ENCODE measurements at places on chromosomes 1 and 21.

GRCh38 chr1:209402697-209403096, 180.8 kb upstream of the CAMK1G start:
- no peak for DNase-seq

GRCh38 chr1:184161071-184161698, 109.7 kb downstream of the TSEN15 start:
- DNase-seq = no peak

DNA sequence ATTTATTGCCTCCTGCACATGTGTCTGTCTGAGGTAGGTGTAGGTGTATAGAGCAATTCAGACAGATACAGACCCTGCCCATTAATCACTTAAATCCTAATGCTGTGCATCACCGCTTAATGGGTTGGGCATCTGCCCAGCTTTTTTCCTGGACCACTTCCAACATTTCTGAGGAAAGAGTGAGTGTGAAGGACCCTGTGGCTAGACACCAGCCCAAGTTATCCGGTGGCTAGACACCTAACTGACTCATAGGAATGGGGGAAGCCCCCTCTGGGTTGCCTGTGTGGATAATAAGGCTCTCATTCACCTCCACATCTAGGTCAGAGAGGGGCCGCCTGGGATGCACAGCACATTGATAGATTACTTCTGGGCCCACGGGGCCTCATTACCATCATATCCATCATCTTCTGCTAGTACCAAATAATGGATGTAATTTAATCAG, 121.1 kb upstream of the RAVER2 start:
- DNase-seq = peak; percentile 45

DNA sequence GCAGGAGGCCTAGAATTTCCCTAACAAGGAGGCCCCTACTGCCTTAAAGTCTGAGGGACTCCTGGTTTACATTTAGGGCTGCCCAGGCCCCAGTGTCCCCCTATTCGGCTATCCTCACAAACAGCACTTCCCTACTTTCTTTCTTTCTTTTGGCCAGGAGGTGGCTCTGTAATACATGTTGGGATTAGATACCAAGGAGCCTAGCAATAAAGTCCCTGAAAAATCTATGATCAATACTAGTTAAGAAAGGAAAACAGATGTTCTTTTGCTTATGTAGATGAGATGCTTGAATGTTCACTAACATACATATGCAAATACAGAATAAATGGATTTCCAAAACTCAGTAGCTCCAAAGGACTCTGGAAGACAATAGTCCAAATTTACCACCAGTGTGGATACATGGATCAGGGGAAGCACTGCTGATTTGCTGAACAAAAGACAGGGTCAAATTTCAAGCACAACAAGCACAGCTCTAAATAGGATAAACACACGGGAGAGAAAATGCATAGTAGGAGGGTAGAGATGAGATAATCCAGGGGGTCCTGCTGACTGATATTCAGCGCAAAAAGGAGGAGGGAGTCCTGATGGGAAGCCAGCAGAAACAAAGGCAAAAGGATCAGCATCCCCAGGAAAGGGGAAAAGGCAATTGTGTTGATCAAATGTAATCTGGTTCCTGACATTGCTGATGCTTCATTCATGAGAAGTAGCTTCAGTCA, 240.0 kb downstream of the NUF2 start:
- no peak for DNase-seq

DNA sequence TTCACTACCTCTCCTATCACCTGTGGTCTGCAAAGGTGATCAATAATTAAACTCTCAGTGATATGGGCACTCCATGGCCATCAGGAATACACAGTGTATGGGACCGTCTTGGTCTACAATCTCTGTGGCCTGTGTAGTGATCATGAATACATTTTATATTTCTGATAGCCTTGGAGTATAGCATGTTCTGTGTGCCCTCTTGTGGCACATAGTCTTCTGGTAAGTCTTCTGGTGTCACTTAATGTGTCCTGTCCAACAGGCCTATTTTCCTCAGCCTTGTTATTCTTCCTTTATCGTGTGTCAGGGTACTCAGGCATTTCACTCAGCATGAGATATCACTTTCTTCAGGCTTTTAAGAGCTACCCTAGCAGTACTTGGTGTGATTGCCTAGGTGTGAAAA, 393.6 kb downstream of the AGBL4 start:
- DNase-seq = no peak
